ENCODE measurements at places on chromosomes 6 and 20.
A peak's percentile ranks its signal among the peaks of the same experiment; 100 is the strongest.

GRCh38 chr6:150179030-150179429 lies 36.2 kb downstream of the PPP1R14C start:
- no peak for DNase-seq

GRCh38 chr20:43541214-43541613 lies 17.6 kb upstream of the SGK2 start:
- no peak for DNase-seq

DNA sequence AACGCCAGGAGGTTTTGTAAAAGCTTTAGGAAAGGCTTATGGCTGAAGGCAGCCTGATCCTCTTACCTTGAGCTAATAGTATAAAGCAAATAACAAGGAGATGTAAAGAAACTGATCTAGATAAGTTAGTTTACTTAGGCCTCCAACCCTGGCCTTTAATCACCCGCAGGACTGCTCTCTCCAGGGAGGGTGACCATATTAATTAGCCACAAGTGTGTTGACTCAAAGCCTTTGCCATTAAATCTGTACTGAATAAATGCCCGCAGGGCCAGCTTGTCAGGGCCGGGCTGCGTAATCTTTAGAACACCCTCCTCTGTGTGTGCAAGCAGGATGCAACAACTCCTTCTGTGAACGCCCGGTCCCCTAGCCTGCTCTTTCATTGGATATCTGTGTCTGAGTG lies 6.1 kb upstream of the PRSS16 start:
- DNase-seq, result no peak

DNA sequence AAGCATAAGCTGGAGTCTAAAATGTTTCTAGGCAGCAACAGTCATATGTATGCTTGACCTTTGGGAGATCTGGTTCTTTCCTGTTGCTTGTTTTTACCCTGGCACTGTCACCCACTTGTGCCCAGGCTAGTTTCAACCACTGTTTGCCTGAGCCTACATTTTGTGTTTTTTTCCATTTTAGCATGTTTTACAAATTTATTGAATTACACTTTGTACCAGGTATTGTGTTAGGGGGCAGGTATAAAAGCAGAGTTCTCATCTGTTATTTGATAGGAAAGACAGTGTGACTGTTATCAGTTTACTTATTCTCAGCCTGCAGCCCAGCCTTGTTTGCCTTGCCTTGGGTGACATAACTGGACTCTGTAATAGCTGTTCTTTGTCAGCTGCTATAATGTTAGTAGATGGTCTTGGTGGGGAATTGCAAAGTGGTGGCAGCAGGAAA lies 147.0 kb downstream of the CDKAL1 start:
- DNase-seq, result no peak

DNA sequence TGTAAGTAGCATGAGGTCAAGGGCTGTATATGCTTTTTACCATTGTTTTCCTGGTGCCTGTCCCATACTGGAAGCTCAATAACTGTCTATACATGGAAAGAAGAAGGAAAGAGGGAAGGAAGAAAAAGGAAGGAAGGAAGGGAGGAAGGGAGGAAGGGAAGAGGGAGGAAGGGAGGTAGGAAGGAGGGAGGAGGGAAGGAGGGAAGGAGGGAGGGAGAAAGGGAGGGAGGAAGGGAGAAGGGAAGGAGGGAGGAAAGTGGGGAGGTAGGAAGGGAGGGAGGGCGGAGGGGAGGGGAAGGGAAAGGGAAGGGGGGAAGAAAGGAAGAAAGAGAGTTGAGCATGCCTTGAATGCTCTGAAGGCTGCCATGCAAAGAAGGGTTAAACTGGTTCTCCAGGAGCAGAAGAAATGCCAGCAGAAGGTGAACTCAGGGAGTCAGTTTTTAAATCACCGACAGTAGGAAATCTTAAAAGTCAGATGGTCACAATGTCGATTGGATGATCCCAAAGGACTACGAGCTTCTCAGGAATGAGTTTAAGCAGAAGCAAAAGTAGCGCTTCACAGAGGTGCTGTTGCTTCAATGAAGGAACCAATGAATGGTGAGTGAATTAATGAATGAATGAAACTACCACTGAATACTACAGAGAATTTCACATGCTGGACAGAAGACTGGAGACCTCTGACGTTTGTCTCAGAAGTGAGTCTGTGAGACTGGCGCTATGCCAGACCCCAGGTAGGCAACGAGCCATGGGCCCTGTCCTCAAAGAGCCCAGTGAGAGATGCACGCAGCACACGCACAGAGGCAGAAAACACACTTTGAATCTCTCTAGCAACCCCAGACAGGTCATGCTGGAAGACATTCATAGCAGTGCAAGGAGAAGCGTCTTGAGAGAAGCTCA lies 117.6 kb downstream of the MRPL14 start:
- no peak for DNase-seq

- DNase-seq, result no peak
Observed at GRCh38 chr6:157096105-157096504, 227.2 kb downstream of the TMEM242 start.

DNA sequence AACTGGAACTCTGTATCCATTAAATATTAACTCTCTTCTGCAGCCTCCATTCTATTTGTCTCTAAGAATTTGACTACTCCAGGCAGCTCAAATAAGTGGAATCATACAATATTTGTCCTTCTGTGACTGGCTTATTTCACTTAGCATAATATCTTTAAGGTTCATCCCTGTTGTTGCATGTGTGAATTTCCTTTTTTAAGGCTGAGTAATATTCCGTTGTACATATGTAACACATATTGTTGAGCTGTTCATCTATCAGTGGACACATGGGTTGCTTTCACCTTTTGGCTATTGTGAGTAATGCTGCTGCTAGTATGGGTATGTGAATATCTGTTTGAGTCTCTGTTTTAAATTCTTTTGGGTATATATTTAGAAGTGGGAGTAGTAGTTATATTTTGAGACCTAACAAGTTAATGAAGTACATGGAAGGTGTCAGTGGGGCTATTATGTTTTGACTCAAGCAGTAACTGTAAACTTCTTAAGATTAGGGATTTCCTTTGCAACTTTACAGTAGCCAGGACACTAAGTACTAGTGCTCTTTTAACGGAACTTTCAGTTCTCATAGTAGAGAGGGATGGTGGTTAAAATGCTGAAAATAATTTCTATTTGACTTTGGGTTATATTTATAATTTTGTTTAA lies 29.7 kb upstream of the TMEM217 start:
- no peak for DNase-seq

- no peak for DNase-seq
Observed at GRCh38 chr20:708956-709355, 33.4 kb upstream of the SCRT2 start.

GRCh38 chr20:55269913-55270312 lies 735.4 kb downstream of the CBLN4 start:
- no peak for DNase-seq

GRCh38 chr6:161503570-161503969 lies 229.7 kb upstream of the AGPAT4 start:
- no peak for DNase-seq

DNA sequence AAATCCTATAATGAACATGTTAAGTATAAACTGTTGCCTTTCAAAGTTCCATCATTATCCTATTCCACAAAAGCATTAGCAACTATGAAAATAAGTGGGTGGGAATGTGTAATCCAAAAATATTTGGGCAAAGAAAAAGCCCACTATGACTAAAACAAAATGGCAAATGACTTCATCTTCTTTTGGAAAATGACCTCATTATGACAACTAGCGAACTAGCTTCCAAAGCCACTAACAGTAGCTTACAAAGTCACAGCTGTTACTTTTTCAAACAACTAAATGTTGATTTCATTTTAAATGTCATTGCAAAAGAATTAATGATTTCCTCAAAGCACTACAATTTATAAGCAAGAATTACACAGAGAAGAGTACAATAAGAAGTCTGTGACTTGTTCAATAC lies 49.8 kb upstream of the RUNX2 start:
- no peak for DNase-seq

- DNase-seq, result no peak
Observed at GRCh38 chr6:41581381-41581991, 35.3 kb downstream of the FOXP4 start.

DNA sequence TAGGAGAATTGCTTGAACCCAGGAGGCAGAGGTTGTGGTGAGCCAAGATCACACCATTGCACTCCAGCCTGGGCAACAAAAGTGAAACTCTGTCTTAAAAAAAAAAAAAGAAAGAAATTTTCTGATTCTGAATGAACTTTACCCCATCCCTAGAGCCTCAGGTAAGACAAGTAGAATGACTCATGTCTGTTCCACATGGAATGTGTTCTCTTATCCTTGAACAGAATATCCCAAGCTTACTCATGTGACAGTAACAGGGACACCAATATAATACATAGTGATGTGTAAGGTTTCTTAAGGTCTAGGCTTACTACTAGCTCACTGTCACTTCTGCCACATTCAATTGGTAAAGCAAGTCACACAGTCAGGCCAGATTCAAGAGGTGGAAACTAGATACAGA lies 219.6 kb upstream of the BTBD3 start:
- no peak for DNase-seq

DNA sequence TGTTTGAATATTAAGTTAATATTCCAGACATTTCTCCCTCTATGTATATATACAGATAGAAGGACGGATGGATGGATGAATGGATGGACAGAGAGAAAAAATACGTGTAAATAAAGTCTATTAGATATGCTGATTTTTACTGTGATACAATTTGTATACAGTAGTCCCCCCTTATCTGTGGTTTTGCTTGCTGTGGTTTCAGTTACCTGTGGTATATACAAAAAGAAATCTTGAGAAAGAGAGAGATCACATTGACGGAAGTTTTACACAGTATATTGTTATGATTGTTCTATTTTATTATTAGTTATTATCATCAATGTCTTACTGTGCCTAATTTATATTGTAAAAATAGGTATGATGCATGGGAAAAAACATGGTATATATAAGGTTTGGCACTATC lies 290.2 kb downstream of the UTRN start:
- DNase-seq, result no peak

- DNase-seq, result no peak
Observed at GRCh38 chr20:35404614-35405259, 7.0 kb downstream of the UQCC1 start.

- no peak for DNase-seq
Observed at GRCh38 chr6:57180596-57180995, 8.5 kb downstream of the BAG2 start.

DNA sequence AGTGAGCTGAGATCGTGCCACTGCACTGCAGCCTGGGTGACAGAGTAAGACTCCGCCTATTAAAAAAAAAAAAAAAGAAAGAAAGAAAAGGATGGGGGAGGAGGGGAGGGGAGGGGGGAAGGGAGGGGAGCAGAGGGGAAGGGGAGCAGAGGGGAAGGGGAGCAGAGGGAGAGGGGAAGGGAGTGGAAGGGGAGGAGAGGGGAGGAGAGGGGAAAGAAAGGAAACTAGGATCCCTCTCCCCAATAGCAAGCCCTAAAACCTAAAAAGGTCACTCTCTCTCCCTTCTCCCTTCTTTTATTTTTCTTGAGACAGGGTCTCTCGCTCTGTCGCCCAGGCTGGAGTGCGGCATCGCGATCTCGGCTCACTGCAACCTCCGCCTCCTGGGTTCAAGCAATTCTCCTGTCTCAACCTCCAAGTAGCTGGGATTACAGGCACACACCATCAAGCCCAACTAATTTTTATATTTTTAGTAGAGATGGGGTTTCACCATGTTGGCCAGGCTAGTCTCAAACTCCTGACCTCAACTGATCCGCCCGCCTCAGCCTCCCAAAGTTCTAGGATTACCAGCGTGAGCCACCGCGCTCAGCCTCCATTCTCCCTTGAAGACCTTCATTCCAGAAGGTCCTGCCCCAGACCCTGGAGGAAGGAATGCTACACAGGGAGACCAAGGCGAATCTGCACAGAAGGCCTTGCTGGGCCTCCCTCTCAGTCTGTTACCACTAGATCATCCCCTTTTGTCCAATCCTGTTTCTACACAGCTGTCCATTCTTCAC lies 45.8 kb upstream of the PIM1 start:
- no peak for DNase-seq

- DNase-seq, result no peak
Observed at GRCh38 chr20:44081476-44081875, 105.5 kb downstream of the JPH2 start.

DNA sequence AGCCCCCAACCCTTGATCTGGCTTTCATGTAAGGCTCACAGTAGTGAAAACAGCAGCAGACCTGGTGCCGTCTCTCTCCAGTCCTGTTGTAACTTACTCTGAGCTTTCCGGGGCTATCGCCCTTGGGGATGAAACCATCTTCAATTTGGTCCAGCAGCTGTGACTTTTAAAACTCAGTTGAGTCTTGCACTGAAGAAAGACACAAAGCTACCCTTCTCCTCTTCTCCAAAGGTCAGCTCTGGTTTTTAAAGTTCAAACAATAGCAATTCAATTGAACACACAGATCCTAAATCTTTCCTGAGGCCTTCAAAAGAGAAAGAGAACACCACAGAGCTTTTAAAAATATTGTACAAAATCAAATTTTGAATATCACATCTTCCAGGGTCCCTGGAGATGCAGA lies 83.5 kb downstream of the SNX5 start:
- no peak for DNase-seq

DNA sequence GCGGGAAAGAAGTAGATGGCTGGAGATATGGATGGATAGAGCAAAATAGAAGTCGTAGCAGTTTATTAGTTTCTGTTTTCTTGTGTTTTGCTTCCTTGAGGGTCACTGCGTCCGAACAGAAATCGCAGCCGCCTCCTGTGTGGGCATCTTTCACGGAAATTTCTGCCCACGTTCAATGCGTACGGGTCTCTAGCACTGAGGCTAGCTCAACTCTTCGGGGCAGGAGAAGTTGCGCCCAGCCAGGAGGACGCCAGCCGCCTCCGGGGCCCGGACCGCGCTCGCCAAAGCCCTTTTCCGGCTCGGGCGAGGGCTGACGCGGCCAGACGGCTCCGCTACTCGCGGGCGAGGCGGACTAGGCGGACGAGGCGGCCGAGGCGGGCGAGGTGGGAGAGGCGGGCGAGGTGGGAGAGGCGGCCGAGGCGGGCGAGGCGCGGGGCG lies 814 bp downstream of the TFAP2B start:
- DNase-seq, result no peak

DNA sequence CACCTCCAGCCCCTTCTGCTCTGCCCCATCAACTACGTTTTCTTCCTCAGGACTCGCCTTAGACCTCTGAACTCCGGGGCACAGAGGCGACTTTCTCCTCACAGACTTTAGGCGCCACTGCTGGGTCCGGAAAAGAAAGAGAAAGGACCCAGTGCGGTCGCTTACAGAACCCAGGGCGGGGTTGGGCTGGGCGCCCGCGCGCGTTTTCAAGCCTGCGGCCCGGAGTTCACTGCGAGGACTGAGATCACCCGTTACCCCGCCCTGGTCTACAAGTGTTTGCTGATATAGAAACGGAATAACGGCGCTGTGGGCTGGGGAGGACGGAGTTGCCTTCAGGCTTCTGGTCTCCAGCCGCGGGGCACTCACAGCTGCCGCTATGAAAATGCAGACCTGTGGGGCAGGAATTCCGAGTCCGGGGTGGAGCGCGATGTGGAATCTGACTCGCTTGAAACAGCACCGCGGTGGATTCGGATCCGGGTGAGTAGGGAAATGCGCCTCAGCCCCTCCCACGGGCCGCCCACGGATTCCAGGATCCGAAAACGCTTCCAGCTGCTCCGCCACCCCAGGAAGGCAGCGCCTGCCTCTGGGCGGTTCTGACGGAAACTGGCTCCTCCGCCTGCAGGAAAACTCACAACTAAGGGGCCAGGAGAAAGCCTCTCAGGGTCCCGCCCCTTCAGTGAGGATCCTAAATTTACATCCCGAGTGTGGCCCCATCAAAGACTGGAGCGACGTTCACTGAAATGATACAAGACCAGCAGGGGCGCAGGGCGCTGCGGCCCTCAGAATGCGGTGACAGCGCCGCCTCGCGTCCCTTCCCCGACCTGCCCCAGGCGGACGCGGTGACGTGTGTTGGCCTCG lies 29.4 kb downstream of the HLA-F start:
- DNase-seq, result peak; percentile 72

- DNase-seq, result no peak
Observed at GRCh38 chr20:50528804-50529351, 18.7 kb downstream of the PTPN1 start.

GRCh38 chr20:34524426-34524825 lies 8.2 kb downstream of the DYNLRB1 start:
- DNase-seq, result no peak

Measured in activated T-helper 1 cell treated with Interleukin-2 at 50 U/mL for 16 hours (primary cell).